Nucleus accumbens (tissue), 56 donors: ENCODE measurements at places on chromosomes 3 and 15.

DNA sequence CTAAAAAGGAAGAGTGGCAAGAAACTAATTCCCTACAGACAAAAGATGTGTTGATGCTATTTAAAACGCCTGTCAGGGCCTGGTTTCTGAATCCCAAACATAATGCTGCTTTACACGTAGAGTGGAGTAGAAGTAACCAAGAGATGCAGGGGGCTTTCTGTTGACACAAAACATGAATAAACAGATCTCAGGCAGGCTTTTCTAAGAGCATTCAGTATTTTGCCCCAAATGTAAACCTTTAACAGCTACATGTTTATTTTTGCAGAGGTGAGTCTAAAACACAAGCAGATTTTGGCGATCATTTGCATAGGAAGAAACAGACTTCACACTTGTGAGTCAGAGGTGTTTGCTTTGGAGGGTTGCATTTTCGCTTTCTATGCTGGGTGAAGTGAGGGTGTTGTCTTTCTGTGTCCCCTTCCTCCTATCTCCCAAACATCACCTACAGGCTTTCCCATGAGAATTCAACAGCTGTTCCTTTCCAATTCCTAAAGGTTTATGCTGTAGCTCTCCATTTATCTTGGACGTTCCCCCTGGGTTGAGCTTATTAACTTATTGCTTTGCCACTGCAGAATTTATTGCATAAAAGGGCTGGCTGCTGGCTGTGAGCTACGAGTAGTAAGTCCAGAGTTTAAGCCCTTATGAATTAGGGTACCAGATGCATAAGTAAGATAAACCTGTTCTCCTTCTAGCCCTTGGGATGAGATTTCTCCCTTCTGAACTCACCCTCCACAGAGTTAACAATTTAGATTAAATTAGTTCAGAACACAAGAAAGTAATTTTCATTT lies 156.7 kb downstream of the DIPK2A start:
- DNase-seq: no peak

GRCh38 chr15:59703979-59704796 lies 15.1 kb upstream of the BNIP2 start:
- DNase-seq: no peak

DNA sequence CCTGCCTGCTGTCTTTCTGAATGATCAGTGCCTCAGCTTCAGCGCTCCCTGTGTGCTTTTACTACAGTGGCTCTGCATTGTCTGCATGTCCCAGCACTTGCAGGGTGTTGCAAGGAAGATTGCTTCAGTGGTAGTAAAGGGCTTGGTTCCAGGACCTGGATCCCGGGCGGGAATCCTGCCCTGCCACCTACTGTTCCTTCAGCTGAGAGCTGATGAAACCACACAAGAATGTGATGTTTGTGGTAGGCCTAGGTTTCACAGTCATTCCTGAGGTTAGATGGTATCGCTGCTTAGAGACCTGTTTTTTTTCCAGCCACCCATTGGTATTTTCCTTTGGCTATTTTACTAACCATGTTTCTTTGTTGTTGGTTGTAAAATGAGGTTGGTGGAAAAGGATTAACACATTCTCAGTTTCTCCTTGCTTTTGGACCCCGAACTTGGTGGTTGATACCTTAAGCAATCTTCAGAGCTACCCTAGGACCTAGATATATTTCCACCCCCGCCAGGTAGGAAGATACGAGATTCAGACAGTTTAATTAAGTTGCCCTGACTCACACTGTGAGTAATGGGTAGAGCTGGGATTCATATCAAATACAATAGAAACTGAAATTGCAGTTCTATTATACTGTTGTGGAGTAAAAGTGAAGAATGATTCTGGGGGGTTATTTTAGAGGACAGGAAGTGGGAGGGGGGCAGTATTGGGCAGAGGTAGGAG lies 11.4 kb downstream of the GPR87 start:
- no peak for DNase-seq

DNA sequence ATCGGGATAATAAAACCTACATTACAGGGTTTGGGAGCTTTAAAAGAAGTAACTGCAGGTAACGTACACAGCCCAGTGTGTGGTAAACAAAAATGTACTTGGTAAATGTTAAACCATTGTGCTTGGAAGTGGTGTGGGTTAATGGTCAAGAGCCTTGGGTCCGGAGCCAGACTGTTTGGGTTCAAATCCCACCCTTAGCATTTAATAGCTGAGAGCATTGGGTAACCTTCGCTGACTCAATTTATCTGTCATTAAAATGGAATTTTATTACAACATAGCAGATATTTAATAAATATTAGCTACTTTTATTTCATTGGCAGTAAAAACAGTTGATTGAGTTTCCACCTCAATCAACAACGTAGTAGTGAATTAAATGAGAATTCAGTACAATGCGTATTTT lies 1.5 kb downstream of the FSTL1 start:
- DNase-seq: no peak

DNA sequence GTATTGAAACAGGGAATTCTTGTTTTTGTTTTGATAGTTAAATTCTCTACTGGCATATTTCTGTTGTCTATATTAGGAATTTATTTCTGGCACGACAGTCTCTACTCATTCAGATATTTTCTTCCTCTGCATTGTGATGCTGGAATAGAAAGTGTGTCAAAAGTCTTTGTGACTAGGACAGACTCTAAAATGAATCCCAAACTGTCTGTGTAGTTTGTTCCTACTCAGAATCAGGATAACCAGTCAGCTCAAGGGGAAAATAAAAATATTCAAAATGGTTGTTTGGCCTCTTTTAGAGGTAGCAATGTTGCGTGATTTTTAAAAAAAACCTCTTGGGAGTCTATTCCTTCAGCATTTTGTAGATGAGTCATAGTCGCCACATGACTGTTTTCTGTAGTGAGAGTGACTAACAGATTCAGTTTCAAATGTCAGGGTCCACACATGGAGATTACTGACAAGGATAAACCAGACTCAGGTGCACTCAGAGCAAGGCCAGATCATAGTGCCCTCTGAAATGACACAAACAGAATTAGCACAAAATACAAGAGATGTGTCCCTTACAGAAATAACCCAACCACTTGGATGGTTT lies 13.1 kb downstream of the SLC7A14 start:
- DNase-seq: no peak

DNA sequence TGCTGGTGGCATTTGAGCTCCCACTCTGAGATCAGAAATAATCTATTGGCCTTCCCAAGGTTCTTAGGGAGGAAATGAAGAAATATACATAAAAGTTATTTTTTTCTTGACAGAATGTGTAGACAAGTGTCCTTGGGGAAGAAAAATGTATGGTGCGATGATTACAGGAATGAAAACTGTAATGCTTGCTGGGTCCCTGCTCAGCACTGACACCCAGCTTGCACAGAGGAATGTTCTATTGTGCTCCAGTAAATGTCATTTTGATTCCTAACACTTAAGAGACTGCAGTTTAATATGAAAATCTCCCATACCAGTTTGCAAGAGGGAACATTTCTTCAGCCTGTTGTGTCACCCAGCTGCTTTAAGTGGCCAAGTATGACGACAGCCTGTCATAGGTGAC lies 271.3 kb upstream of the TPM1 start:
- DNase-seq: no peak

DNA sequence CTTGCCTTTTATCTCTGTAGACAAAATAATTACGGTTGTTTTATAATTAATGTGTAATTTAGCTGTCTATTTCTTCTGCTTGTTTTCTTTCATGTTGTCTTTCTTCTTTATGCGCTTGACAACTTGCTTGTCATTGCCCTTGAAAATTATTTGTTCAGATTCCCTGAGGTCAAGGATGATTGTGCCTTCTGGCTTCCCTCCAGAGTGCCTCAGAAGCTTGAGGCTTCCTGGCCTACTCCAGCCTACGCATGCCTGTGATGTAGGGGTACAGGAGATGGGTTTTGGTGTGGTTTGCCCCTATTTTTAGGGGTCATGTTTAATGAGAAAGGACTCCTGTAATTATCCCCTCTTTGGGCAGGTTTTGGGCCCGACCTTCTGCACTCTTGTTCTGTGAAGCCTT lies 231.5 kb downstream of the SV2B start:
- no peak for DNase-seq

- DNase-seq: no peak
Observed at GRCh38 chr3:196409409-196409808, 22.8 kb downstream of the UBXN7 start.

DNA sequence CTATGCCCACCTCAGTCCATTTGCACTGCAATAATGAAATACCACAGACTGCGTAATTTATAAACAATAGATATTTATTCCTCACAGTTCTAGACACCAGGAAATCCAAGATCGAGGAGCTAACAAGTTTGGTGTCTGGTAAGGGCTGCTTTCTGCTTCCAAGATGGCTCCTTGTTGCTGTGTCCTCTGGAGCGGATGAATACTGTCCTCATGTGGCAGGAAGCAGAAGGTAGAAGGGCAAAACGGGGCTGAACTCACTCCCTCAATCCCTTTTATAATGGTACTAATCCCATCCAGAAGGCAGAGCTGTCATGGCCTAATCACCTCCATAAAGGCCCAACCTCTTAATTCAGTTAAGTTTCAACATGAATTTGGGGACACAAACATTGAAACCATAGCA lies 75.3 kb downstream of the P2RY1 start:
- no peak for DNase-seq

- no peak for DNase-seq
Observed at GRCh38 chr15:59687836-59688235, 1.3 kb downstream of the BNIP2 start.

GRCh38 chr3:3447641-3448040 lies 268.1 kb upstream of the CRBN start:
- no peak for DNase-seq

- no peak for DNase-seq
Observed at GRCh38 chr15:71219645-71220044, 104.4 kb downstream of the THSD4 start.

DNA sequence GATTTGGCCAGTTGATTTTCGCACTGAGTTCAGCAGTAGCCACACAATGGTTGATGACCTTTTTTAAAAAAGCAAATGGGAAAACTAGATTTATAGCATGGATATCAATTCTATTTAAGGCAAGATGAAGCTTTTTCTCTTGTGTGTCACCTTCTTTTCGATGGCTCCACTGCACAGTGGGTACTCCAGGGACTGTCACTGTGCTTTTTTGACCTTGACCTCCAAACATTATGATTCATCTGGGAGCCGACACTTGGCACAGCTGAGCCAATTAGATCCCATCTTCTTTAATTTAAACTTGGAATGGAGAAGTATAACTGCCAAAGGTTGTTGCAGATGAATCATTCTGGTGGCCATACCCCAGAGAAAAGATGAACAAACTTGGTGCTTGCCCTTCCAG lies 367.3 kb downstream of the EPHA6 start:
- DNase-seq: no peak
